Glomerular endothelial cell (primary cell): ENCODE measurements at places on chromosomes 13 and 19.

DNA sequence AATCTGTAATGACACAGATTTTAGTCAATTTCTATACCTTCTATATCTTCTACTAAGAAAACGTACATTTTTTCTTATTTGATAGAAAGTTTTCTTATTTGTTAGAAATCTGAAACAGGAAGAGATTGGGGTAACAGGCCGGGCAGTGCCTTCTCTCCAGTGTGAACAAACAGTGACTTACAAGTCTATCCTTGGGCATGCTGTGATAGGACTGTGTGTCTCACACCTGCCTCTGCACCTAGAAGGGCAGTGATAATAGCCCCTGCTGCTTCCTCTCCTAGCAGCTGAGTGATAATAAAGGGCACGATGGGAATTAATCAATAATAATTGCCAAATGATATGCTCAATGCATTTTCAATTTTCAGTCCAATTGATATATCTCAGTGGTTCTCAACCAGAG, 1.4 kb downstream of the TMEM272 start:
- DNase-seq, result no peak

DNA sequence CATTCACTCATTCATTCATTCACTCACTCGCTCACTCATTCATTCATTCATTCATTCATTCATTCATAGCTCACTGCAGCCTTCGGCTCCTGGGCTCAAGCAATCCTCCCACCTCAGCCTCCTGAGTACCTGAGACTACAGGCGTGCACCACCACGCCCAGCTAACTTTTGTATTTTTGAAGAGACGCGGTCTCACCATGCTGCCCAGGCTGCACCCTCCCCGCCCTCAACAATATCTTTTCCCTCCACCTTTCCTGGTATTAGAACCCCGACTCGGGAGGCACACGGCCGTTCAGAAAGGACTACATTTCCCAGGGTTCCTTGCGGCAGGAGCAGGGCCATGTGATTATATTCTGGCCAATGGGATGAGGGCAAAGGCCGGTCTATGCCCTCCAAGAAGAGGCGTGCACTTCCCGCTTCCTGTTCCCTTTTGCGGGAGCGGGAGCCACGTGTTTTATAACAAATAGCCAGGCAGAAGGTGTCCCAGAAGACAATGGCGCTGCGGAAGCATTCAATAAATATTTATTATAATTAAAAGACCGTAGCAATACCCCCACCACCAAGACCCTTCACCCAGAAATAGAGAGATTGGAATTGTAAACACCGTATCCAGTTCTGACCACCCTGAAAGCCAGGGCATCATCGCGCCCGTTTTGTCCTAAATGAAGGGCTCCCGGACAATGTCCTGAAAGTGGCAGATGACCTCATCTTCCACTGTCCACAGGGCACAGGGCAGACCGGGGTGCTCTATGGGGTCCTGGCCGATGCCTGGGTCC, 15.9 kb downstream of the TICAM1 start:
- DNase-seq, result no peak

- DNase-seq, result no peak
Measured at GRCh38 chr13:37306778-37307544, 201.5 kb upstream of the CSNK1A1L start.

GRCh38 chr19:18587962-18588610, 512 bp upstream of the REX1BD start:
- DNase-seq, result no peak

GRCh38 chr13:20988033-20988908, 73.1 kb downstream of the LATS2 start:
- DNase-seq, result no peak

DNA sequence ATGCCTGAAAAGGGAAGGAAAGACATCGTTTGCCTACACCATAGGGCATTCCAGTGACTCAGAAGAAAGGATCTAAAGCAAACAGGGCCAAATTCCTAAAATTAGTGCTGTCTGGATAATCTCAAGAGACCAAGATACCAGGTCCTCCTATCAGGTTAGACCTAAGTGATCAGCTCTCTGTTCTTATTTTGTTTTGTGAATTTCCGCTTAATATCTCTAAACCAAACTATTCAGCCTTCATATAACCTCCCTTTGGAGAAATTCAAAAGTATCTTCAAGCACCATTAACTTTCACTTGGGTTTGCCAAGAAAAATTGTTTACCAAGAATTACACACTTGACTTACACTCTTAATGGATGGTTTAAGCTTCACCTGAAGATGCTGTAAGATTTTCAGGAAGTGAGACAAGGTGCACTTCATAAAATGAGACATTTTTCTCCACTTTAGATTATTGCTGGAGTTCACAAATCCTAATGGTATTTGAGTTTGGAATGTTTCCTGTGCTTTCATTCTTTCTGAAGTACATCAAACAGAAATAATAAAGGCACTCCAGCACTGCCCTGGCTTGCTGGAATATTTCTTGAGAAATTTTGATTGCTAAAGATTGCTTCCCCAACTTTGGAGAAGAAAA, 376.1 kb downstream of the LMO7 start:
- no peak for DNase-seq

DNA sequence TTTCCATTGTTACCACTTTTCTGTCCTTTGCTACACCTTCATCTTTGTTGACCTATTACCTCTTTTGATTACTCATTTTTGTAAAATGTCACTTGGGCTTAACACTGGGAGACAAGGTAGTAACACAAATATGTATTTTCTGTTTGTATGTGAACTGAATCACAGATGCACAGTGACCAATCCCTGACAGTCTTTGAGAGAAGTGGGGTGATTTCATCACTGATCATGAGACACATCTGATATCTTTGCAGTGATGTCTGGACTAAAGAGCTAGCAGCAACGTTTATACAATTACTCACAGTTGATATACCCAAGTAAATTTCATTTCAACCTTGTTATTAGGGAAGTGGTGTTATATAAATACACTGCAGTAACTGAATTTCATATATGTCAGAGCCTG, 1397.4 kb upstream of the SPRY2 start:
- no peak for DNase-seq

- no peak for DNase-seq
Measured at GRCh38 chr19:19192910-19193423, 909 bp downstream of the RFXANK start.

- no peak for DNase-seq
Measured at GRCh38 chr13:41900918-41901317, 60.0 kb downstream of the VWA8 start.

DNA sequence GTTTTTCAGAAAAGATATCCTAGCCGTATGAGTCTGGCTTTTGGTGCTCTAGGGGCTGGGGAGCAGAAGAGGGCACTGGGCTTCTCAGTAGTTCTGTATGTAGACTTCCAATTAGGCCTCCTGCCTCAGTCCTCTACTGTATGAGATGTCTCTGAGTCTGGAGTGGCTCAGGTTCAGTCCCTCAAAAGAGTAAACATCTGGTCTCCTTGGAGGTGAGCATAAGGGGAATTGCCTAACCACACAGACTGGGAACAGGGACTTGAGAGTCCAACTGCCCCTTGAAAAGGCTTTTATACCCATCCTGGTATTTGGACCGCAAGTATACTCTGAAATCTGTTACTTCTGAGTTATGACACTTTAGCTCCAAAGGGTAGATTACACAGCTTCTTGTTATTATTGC, 214.5 kb downstream of the TDRD3 start:
- DNase-seq, result no peak

DNA sequence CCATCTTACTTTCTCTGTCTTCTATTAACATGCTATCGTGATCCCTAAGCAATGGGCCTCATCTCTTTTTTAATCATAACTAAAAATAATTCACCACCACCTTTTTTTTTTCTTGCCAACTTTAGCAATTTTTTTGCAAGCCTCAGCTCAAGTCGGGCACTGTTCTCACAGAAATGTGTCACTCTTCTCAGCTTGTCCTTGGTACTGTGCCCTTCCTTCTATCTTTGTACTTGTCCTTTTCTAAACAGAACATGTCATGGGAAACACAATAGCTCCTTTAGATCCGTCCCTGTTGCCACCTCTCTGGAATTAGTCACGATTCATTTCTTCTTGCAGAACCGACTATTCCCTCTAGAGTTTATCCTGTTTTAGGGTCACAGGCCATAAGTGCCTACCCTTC, 10.3 kb downstream of the SERP2 start:
- DNase-seq, result no peak

GRCh38 chr13:111429064-111429558, 108.7 kb downstream of the TEX29 start:
- DNase-seq, result no peak

- no peak for DNase-seq
Measured at GRCh38 chr19:30386551-30387143, 14.5 kb downstream of the ZNF536 start.

- DNase-seq, result no peak
Measured at GRCh38 chr19:2034729-2035589, 16.1 kb downstream of the MKNK2 start.

DNA sequence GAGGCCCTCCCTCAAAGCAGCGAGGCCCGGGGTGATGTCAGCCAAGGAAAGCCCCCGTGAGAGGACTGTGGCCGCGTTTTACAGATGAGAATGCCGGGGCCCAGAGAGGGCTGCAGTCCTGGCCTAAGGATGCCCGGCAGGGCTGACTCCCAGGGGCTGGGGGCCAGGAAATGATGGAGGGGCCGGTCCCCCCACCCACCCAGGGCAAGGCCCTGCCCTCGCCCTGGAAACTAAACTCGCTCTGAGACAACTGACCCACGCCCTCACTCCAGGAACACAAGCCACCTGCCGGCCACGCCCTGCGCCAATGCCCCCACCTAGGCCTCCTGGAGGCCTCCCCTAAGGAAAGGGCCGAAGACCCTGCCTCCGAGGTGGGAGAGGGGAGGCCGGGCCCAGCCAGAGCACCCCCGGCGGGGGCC, 7.2 kb downstream of the ZBTB7A start:
- DNase-seq, result no peak

DNA sequence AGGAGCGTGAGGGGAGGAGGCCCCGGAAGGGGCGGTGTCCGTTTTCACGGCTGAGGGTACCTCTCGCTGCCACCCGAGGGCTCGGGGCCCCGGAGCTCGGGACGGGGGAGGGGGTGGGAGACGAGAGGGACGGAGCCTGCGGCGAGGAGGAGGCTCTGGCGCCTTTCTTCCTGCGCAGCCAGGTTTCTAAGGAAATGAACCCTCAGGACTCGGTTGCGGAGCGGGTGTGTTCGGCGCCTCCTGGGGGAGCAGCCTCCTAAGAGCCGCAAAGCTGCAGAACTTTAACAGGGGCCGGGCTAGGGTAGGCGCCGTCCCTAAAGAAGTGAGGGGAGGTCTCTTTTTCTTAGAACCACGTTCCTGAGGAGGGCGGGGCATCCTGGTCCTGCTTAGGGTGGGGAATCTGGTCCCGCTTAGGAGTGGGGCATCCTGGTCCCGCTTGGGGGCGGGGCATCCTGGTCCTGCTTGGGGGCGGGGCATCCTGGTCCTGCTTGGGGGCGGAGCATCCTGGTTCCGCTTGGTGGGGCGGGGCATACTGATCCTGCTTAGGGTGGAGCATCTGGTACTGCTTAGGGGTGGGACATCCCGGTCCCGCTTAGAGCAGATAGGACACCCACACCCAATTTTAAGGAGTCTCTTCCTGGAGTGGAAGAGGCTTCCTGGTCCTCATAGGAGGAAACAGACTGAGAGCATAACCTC, 6.2 kb downstream of the SYT5 start:
- no peak for DNase-seq

DNA sequence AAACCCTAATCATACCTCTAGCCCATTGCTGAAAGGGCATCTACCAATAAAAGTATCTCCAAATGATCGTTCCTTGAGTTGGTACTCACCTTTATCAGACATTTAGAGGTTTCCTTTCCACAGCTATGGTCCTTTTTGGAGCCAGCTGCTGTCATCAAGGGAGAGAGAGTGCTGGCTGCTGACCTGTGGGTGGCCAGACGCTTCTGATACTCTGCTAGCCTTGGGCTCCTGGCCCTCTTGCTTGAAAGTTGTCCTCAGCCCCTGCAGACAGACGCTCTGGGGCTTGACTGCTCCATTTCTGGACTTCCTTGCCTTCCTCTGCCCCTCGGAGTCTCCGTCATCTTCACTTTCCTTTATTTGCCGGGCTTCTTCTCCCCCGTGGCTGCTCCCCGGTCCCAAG, 499.1 kb downstream of the DIAPH3 start:
- no peak for DNase-seq

GRCh38 chr13:25301347-25302113, at the start of gene NUP58:
Gene NUP58 (plus strand): TSS chr13:25301625. CDS start chr13:25301774, 149 bp downstream.
- peak; percentile 60 for DNase-seq

- no peak for DNase-seq
Measured at GRCh38 chr19:44585371-44586133, 27.8 kb upstream of the IGSF23 start.

DNA sequence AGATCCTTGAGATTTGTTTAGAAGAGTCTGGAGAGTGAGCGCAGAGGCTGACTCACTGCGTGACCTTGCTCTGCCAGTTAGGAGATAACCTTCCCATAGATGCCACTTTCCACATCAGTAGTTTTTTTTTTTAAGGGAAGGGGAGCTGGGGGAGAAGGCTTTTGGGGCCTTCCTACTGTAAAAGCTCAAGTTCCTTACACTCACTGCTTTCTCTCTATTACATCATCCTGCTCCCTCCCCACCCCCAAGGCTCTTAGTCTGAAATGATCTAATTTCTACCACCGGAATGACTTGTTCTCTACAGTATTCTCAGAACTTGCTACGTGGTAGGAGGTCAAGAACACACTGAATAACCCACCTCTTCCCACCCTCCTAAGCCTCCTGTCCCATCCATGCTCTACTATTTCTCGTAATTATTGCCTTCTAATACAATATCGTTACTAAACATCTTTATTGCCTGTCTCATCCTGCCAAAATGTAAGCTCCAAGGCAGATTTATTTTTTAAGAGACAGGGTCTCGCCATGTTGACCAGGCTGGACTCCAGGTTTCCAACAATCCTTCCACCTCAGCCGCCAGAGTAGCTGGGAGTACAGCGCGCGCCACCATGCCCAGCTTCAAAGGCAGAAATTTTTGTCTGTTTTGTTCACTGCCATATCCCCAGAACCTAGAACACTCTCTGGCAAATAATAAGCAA, 1.2 kb downstream of the LONP1 start:
- peak; percentile 14 for DNase-seq

- no peak for DNase-seq
Measured at GRCh38 chr19:19661141-19661674, 2.3 kb downstream of the ATP13A1 start.

DNA sequence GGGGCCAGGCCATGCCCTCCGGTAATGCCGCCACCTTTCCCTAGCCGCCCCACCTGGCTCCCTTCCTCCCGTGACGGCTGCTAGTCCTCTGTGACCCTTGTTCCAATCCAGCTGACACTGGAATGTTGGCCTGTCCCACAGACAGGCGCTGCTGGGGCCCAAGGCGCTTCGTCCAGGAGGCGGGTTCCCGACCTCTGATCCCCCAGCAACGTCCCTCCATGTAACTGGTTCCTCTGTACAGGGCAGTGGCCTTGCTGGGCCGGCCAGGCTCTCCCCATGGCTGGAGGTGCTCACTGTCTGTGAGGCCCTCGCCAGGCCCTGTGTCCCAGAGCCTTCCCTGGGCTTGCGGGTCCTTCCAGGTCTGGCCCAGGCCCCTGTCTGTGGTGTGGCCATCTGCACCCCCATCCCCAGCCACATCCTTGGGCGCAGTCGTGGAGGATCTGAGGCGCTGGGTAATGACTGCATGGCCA, 6.8 kb upstream of the GRIN3B start:
- DNase-seq, result no peak
